ENCODE measurements at places on chromosomes 5 and 9. TPM values are rescaled to one million over a fixed set of nuclear protein-coding genes. Genes with fewer than 3 reads are reported as not detected.

The SLC26A2 gene
- 35.9 TPM for total RNA-seq

The SARDH gene
- 1.2 TPM for total RNA-seq

The MLANA gene
- not detected for total RNA-seq

The C5orf58 gene
- total RNA-seq = not detected

The TYRP1 gene
- total RNA-seq = 0.80 TPM

The HAVCR1 gene
- total RNA-seq = not detected

The CCDC192 gene
- not detected for total RNA-seq

The RNF183 gene
- total RNA-seq = not detected

The SH3TC2 gene
- total RNA-seq = 0.57 TPM

The RLN1 gene
- not detected for total RNA-seq

The SLC25A2 gene
- total RNA-seq = 1.1 TPM

The ENC1 gene
- 123 TPM for total RNA-seq

The NFX1 gene
- 60.1 TPM for total RNA-seq

The FOXD1 gene
- 3.3 TPM for total RNA-seq

The RAD17 gene
- 7.3 TPM for total RNA-seq

The UBE2QL1 gene
- not detected for total RNA-seq
